Activated T-cell treated with anti-CD3 and anti-CD28 coated beads, Interleukin-2, amount 50 U/mL, for 1 hour (primary cell): ENCODE measurements at places on chromosomes 11 and 22.
A peak's percentile ranks its signal among the peaks of the same experiment; 100 is the strongest.

- DNase-seq, result peak; percentile 48
These were observed 16.5 kb downstream of the ZBTB16 start for GRCh38 chr11:114075891-114076441.

GRCh38 chr11:38950867-38951266 lies 2352.8 kb upstream of the RAG2 start:
- no peak for DNase-seq

GRCh38 chr11:110629594-110629993 lies 82.6 kb downstream of the ARHGAP20 start:
- DNase-seq, result no peak

- no peak for DNase-seq
These were observed 14.9 kb downstream of the FZD4 start for GRCh38 chr11:86940122-86940777.

DNA sequence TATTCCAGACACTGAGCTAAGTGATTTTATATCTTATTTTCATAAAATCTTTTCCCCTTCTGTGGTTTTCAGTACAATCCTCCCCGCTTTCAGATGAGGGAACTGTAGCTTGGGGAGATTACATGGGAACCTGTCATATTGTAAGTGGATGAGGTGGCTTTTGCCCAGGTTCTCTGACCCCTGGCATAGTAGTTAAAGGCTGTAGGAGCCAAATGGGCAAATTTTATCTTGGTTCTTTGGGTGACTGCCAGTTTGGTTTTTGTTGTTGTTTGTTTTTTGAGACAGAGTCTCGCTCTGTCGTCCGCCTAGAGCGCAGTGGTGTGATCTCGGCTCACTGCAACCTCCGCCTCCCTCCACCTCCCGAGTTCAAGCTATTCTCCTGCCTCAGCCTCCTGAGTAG lies 411.6 kb upstream of the NARS2 start:
- no peak for DNase-seq

- peak; percentile 84 for DNase-seq
These were observed 33.1 kb upstream of the SLC35C1 start for GRCh38 chr11:45771566-45772448.

DNA sequence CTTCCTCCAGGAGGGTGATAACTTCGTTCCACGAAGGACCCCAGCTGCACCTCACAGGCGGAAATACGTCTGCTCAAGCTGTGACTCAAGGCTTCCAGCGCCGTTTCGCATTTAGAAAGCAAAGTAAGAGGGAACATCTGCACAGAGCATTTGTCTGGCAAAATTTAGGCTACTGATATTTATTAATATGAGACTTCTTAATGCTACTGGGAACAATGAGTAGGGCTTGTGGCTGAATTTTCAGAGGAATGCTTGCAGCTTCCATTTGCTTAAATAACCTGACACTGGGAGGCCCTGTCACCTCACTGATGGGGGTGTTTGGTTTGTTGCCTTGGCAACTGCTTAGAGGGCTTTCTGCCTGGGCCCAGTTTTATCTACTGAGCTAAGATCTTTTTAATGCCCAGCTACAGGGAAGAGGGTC lies 14.7 kb upstream of the ST14 start:
- no peak for DNase-seq

DNA sequence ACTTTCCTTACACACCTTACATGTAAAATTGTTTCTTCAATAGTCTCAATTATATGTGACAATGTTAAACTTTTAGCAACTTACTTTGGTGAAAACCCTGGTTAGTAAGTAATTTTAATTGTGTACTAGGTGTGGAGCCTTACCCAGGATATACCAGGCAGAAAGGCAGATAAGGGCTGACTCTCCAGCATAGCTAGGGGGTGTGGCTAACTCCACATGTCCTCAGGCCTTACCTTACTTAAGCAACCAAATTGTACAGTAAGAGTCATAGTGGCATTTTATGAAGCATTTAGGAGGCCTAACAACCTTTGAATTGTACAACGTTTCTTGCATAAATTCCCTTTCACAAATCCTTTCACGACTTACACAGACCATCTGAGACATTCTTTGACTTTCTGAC lies 118.2 kb upstream of the OR9Q1 start:
- DNase-seq, result no peak

- no peak for DNase-seq
These were observed 18.1 kb downstream of the PPP6R2 start for GRCh38 chr22:50361222-50361621.
